GM12878 (cell line): ENCODE measurements at places on chromosomes 11 and 22. TPM values are rescaled to one million over a fixed set of nuclear protein-coding genes. Genes with fewer than 3 reads are reported as not detected.

- no peak for DNase-seq
These were observed 10.8 kb upstream of the OR51L1 start for GRCh38 chr11:4983841-4984240.

WBP2NL gene
- 1.5 and 1.8 TPM in 2 replicates for total RNA-seq

DNA sequence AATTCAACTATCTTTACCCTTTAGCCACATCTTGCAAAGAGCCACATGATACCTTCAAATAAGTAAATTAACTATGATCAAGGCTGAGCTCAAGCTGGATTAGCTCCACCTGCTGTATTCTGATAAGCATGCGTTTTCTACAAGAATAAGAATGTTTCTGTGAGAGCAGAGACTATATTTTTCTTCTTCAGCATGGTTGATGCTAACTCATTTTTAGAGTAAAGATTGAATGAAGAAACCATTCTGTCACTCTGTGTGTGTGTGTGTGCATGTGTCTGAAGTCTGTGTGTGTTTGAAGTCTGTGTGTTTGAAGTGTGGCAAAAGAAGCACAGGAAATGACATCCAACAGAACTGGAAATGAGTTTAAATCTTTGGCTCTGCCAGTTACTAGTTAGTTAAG lies 12.0 kb upstream of the LAYN start:
- no peak for DNase-seq

DNA sequence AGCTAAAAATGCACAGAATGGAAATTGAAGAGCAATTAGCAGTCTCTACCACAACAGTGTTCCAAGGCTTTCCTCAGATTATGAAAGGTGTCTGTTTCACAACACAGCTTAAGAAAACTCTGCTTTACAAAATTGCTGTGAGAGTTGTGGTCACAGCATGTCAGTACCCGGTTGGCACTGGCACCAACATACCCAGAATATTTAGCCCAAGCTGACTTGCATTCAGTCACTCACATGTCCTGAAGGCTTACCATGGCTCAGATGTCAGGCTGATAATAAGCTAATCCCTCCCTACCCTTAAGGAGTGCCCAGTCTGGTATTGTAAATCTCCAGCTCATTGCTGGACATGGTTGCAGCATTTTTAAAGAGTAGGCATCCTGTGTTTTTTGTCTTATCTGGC lies 14.9 kb downstream of the NCR3LG1 start:
- DNase-seq: no peak

DNA sequence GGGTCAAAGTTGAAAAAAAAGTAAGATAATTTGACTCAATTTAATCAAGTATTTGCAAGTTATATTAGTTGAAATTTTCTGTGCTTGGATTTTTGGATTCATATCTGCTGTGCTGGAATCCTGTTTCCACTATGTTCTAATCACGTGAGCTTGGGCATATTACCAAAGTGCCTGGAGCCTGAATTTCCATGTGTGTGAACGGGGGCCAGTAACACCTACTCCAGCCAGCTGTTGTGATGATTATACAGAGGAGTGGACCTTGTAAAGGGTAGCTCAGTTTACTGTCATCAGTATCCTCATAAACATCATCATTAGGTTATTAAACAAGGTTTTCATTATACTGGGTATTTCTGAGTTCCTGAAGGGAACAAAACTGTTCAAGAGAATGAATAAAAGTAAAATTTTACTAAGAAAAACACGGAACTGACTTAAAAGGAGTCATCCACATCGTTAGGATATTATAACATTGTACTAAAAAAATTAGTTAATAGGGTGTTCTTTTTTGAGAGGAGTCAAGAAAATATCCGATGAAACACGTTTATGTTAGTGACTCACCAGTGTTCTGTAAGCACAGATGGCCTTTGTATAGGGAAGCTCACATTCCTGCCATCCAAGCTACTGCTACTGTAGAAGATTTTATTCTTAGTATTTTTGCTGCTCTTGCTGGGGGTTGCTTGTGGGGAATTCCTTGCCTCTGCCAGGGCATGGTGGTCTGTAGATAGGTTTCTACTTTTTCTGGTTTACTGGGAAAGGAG lies 144.1 kb downstream of the ARHGAP42 start:
- DNase-seq: no peak

OR52I1 gene
- not detected in 2 replicates for total RNA-seq

GRCh38 chr22:20040327-20041200 lies 19.7 kb downstream of the TANGO2 start:
- no peak for DNase-seq

DNA sequence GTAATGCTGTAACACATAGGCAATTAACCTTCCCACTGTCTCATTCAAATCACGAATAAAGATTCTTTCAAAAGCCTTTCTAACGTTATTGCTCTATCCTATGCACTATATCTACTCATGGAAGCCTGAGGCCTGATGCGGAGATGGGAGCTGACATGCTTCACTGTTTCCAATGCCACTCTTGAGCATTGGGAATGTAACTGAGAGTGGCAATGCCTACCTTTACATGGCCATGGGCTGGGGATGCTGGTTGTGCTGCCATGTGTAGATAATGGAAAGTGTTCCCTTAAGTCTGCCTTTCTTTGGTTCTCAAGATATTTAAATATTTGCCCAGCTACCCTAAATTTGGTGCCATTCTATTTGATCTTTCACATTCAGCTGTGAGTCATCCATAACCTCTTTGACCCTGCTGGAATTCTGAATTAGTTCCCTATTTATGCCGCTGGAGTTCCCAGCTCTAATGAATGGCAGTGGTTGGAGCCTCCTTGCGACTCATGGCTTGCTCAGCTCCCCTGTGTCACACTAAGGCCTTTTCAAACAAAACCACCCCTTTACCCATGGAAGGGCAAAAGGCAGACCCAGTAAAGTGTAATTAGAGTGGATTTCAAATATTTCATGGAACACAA lies 21.4 kb upstream of the DKK3 start:
- DNase-seq: no peak

DNA sequence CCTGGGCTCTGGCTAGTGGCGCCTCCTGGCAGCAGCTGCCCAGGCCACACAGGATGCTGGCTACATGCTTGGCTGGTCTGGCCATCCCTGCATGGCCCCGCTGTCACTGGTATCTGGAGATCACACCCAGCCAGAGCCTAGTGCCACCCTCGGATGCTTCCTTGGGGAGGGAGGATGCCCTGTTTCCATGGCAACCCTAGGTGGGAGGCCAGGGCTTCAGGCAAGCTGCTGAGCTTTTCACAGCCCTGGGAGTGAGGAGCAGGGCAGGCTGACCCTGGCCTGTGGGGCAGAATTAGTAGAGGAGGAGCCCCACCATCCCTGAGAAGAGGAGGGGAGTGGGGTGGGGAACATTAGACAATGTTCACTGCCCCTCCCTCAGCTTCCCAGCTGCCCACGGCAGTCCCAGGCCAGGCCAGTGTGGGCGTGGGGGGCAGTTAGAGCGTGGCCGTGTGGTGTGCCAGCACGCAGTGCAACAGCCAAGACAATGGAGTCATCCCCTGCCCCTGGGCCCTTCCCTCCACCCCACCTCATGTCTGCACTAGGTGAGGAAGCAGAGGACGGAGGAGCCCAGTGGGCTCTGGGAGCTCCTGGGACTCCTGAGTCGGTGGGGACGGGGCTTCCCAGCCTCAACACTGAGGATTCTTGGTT lies 50.4 kb downstream of the PARVB start:
- no peak for DNase-seq

DNA sequence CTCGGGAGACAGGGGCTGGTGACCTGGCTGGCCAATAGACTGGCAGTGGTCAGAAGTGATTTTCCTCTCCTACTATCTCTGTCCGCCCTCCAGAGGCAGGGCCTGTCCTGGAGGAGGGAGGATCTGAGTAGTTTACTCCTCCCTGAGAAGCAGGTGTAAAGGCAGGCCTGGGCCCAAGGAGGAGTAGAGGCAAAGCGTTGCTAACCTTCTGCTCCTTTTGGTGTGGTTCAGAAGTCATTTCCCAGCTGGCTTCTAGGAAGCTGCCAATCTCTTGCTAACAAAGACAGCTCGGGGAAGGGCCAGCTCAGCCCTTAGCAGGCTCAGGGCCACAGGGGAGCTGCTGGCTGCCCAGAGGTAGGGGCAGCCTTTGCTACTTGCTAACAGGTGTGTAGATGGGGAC lies 151.1 kb upstream of the NECTIN1 start:
- DNase-seq: no peak

OR4A16 gene
- total RNA-seq: not detected in 2 replicates

KCNJ5 gene
- not detected in 2 replicates for total RNA-seq

GRCh38 chr11:1073851-1074243 lies 827 bp upstream of the MUC2 start:
- DNase-seq: no peak

GRCh38 chr11:69037544-69037943 lies 11.2 kb upstream of the TPCN2 start:
- DNase-seq: no peak

DNA sequence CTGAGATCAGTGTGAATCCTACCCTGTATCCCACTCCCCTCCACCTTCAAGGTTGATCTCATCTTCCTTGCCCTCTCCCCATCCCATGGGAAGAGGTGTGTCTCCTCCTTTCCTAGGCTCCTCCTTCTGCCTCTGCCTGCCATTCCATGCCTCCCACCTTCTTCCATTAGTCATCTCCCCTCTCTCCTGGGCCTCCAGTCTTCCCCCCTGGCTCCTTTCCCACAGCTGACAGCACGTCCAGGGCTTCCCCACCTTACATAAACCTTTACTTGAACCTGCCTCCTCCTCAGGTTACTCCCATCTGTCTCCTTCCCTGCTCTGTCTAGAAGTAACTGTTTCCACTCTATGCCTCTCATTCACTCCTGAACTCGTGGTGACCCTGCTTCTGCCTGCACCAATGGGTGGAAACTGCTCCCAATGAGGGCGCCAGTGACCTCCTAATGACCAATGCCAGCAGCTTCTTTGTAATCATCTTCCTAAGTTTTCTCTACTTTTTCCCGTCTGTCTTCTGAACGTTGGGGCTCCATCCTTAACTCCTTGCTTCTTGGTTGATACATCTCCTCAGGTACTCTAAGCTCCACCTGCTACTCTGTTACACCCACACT lies 266.9 kb upstream of the NARS2 start:
- DNase-seq: no peak

DNA sequence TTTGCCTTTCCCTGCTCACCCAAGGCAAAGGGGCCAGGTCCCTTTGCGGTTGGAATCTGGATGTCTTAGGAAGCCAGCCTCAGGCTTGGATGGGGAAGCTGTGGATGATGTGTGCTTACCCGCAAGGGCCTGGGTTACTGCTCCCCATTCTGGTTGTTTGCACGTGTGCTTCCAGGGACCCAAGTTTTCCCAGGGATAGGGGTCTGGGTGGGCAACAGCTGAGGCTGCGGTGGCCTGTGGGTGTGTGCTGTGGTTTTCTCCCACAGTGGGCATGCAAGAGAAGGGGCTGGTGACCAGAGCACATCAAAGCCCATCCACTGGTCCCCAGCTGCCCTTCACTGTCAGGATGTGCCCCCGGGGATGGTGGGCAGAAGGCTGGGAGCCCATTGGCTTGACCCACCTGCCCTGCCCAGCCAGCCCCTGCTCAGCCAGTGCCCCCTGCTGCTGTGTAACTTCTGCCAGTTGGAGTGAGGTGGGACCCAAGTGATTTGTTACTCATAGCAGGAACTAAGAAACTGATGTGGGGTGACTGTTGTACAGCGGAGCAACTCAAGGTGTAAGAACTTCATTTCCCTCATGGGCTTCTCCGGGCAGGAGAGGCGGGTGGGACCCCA lies 3.3 kb downstream of the CAPN5 start:
- DNase-seq: no peak

BLID gene
- total RNA-seq: not detected in 2 replicates

DNA sequence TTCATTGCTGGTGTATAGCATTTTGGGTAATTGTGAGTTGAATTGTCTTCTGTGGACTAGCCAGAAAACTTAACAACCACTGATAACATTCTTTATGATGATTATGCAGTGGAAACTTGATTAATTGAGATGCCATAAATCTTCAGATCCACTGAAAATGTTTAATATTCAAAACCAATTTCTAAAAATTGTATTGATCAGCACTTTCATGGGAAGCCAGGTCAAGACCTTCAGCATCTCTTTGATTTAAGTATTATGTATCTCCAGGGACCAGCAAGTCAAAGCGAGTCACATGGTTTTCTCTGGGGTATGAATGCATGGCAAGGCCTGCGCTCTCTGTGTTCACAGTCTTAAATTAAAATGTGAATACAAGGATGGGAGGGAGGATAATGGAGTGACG lies 596.9 kb downstream of the OPCML start:
- DNase-seq: no peak

ZNF70 gene
- 2.3 and 2.4 TPM in 2 replicates for total RNA-seq

DNA sequence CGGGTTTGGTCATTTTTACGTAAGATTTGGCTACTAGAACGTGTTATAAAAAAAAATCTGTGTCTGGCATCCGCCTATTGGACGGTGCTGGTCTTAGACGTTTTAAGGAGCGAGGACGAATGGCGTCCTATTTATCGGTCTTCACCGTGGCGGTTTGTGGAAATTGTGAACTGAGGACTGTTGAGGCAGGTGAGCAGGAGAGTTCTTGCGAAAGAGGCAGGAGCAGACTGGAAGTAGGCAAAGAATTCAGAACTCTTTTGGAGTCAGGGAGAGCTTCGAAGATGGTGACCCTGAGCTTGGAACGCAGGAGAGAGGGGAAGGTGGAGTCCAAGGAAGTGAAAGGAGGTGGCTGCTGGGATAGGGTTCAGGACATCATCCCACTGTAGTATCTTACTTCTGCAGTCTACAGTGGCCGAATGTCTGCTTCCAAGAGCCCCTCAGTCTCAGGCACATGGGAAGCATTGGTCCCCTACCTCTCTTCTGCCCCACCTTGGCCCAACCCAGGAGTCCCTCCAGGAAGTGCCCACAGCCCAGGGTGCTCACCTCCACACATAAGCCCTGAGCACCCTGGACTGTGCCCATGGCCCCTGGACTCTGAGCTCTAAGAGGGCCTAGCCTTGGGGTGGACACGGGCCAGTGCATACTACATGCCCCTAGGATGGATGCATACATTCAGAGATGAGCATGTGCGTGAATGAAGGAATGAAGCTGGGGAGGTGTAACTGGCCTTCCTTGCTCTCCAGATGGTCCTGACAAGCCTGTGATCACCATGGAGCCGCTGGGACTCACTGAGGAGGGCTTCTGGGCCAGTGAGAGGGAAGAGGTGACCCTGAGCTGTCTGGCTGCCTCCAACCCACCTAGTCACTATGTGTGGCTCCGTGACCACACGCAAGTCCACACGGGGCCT lies 3.7 kb downstream of the VSIG10L2 start:
- DNase-seq: no peak

POU2AF3 gene
- total RNA-seq: not detected in 2 replicates

DNA sequence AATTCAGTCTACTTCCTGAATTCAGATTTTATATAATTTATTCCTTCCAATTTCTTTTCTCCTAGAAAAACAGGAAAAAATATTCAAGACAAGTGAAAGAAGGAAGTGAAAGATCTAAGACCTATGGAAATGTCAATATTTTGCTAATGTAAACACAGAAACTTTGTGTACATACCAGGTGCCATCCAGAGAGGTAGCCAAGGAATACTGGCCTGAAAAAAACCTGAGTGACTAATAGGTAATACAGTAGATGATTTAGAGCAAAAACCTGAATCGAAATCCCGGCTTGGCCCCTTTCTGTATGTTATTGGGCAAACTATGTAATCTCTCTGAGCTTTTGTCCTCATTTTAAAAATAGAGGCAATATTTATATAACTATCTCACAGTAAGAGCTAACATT lies 59.2 kb upstream of the FSHB start:
- no peak for DNase-seq

GRCh38 chr22:46876357-46876934 lies 114.0 kb downstream of the TBC1D22A start:
- no peak for DNase-seq

MYOD1 gene
- not detected in 2 replicates for total RNA-seq

GRCh38 chr11:15228331-15228849 lies 113.7 kb downstream of the INSC start:
- DNase-seq: no peak

OR2AG1 gene
- total RNA-seq: not detected in 2 replicates

CST6 gene
- not detected in 2 replicates for total RNA-seq

OLFML1 gene
- not detected in 2 replicates for total RNA-seq
